Dermis lymphatic vessel endothelial cell (primary cell): ENCODE measurements at places on chromosomes 2 and 18. TPM values are rescaled to one million over a fixed set of nuclear protein-coding genes. Genes with fewer than 3 reads are reported as not detected.

The AMER3 gene
- total RNA-seq: not detected in 2 replicates

The RGPD4 gene
- total RNA-seq: not detected in 2 replicates

The SANBR gene
- total RNA-seq: 13.0 and 14.0 TPM in 2 replicates

The GPR155 gene
- total RNA-seq: 1.1 and 1.5 TPM in 2 replicates

The TCF7L1 gene
- 4.3 and 5.2 TPM in 2 replicates for total RNA-seq

The CDH19 gene
- total RNA-seq: under 0.01 and 0.11 TPM in 2 replicates

The RBM44 gene
- total RNA-seq: 0.86 and 1.1 TPM in 2 replicates

The BOLL gene
- not detected in 2 replicates for total RNA-seq

The RNF125 gene
- 3.9 and 7.3 TPM in 2 replicates for total RNA-seq

The PPP4R1 gene
- total RNA-seq: 132 and 138 TPM in 2 replicates

The CNTNAP5 gene
- total RNA-seq: under 0.01 TPM in 1 of 2 replicates, not detected in the other

The TFCP2L1 gene
- not detected in 2 replicates for total RNA-seq

The CCDC195 gene
- not detected in 2 replicates for total RNA-seq

The KCNK3 gene
- total RNA-seq: under 0.01 TPM in 2 replicates

The TRABD2A gene
- total RNA-seq: 0.17 and 0.98 TPM in 2 replicates

The TOGARAM2 gene
- total RNA-seq: under 0.01 TPM in 1 of 2 replicates, not detected in the other

The ASB18 gene
- total RNA-seq: not detected in 2 replicates

The EPHA4 gene
- total RNA-seq: 0.17 and 0.54 TPM in 2 replicates

The NPHP1 gene
- 1.4 and 2.8 TPM in 2 replicates for total RNA-seq

The PLEKHH2 gene
- total RNA-seq: under 0.01 and 0.09 TPM in 2 replicates

The LRRC30 gene
- total RNA-seq: not detected in 2 replicates

The MFSD6 gene
- total RNA-seq: 10.4 and 10.6 TPM in 2 replicates

The FAM228B gene
- 7.3 and 7.4 TPM in 2 replicates for total RNA-seq

The TMSB10 gene
- total RNA-seq: 6,673 and 8,934 TPM in 2 replicates

The NT5DC4 gene
- not detected in 2 replicates for total RNA-seq

The GDF7 gene
- total RNA-seq: 2.7 and 3.3 TPM in 2 replicates

The UGT1A3 gene
- not detected in 2 replicates for total RNA-seq

The TRIM43 gene
- total RNA-seq: not detected in 2 replicates

The LIMS3 gene
- 17.3 and 31.3 TPM in 2 replicates for total RNA-seq

The C1QL2 gene
- total RNA-seq: not detected in 2 replicates

The DYNAP gene
- not detected in 2 replicates for total RNA-seq

The PARD3B gene
- 9.4 and 11.3 TPM in 2 replicates for total RNA-seq

The CAPN14 gene
- total RNA-seq: under 0.01 and 0.09 TPM in 2 replicates

The PLB1 gene
- total RNA-seq: 0.33 and 0.43 TPM in 2 replicates

The ZNF396 gene
- 0.95 and 0.98 TPM in 2 replicates for total RNA-seq

The KIF3C gene
- total RNA-seq: 13.0 and 20.2 TPM in 2 replicates

The BMP10 gene
- total RNA-seq: not detected in 2 replicates

The ZAP70 gene
- 0.11 and 0.34 TPM in 2 replicates for total RNA-seq

The CHRNG gene
- total RNA-seq: not detected in 2 replicates

The UBXN2A gene
- total RNA-seq: 10.6 and 11.5 TPM in 2 replicates

The FOXD4L1 gene
- total RNA-seq: under 0.01 TPM in 1 of 2 replicates, not detected in the other

The LONRF2 gene
- total RNA-seq: under 0.01 TPM in 2 replicates

The HSPD1 gene
- 82.0 and 125 TPM in 2 replicates for total RNA-seq

The CD302 gene
- 13.1 and 15.2 TPM in 2 replicates for total RNA-seq

The MC4R gene
- not detected in 2 replicates for total RNA-seq

The CHN1 gene
- total RNA-seq: 4.8 and 6.5 TPM in 2 replicates

The NYAP2 gene
- total RNA-seq: not detected in 2 replicates

The HTRA2 gene
- 37.5 and 48.9 TPM in 2 replicates for total RNA-seq

The AQP12B gene
- total RNA-seq: not detected in 2 replicates
